Activated CD8-positive, alpha-beta T cell treated with anti-CD3 and anti-CD28 coated beads, Interleukin-2, amount 10 ng/mL, durations not matched to agents 7 days and 5 days (primary cell): ENCODE measurements at places on chromosomes 4 and X. TPM values are rescaled to one million over a fixed set of nuclear protein-coding genes. Genes with fewer than 3 reads are reported as not detected.

Gene IL13RA2
- total RNA-seq: not detected

Gene CNGA1
- not detected for total RNA-seq

Gene SHISA3
- total RNA-seq: 0.50 TPM

Gene F8A2
- not detected for total RNA-seq

Gene PAGE4
- total RNA-seq: not detected

Gene NPNT
- not detected for total RNA-seq

GRCh38 chrX:99353412-99353811, 1056.7 kb downstream of the PCDH19 start:
- H3K4me3 ChIP-seq: no peak overlapping the region
- no peaks in the 10 kb centered on the region for H3K27me3 ChIP-seq
- no peak for DNase-seq
- H3K36me3 ChIP-seq: no peaks in the 10 kb centered on the region
- no peaks in the 10 kb centered on the region for H3K4me1 ChIP-seq

GRCh38 chr4:110309675-110310074, 111.3 kb upstream of the ELOVL6 start:
- H3K27me3 ChIP-seq: peaks cover 13% of the 10 kb centered on the region
- H3K36me3 ChIP-seq: no peaks in the 10 kb centered on the region
- no peak for DNase-seq
- H3K27ac ChIP-seq: no peak overlapping the region
- no peaks in the 10 kb centered on the region for H3K4me1 ChIP-seq
- no peak overlapping the region for H3K4me3 ChIP-seq

DNA sequence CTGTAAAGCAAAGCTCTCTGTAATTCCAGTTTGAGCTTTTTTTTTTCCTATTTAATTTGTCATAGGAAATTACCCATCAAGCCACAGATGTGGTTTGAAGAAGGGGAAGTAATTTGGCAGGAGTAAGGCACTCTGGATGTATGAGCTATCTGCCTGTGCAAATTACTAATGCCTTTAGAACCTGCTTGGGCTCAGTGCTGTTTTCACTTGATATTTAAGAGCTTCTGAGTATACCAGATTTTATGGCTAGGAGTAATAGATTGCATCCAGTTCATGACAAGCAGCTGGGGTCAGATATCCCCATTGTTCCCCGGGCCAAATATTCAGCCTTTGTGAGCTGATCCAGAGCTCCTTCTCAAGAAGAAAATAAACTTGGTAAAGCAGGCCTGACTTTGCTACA, 89.1 kb downstream of the DCAF8L2 start:
- no peaks in the 10 kb centered on the region for H3K36me3 ChIP-seq
- no peak for DNase-seq
- H3K27me3 ChIP-seq: no peaks in the 10 kb centered on the region
- H3K4me3 ChIP-seq: no peak overlapping the region

DNA sequence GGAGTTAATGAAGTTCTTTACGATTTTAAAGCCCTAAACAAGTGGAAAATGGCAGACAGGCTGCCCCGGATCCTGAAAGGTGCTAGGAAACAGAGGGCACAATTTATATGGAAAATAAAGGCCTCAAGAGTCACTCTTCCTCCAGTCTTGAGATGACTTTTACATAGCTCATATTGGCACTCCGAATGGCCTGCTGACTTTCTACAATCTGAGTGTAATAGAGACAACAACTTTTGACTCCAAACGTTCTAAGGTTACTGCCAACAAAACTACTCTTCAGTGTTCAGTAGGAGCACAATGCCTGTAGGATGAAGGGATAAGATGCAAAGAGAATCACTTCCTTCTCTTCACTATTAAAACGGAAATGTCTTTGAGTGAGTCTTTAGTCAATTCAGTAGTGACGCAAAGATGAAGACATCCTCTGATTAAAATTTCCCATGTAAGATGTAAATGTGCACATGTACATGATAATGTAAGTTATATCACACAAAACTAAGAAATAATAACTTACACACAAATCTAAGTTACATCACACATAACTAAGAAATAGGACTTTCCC, 40.5 kb downstream of the VEGFC start:
- H3K27me3 ChIP-seq: no peaks in the 10 kb centered on the region
- H3K27ac ChIP-seq: no peak overlapping the region
- no peaks in the 10 kb centered on the region for H3K36me3 ChIP-seq
- no peak overlapping the region for H3K4me3 ChIP-seq
- no peaks in the 10 kb centered on the region for H3K4me1 ChIP-seq

DNA sequence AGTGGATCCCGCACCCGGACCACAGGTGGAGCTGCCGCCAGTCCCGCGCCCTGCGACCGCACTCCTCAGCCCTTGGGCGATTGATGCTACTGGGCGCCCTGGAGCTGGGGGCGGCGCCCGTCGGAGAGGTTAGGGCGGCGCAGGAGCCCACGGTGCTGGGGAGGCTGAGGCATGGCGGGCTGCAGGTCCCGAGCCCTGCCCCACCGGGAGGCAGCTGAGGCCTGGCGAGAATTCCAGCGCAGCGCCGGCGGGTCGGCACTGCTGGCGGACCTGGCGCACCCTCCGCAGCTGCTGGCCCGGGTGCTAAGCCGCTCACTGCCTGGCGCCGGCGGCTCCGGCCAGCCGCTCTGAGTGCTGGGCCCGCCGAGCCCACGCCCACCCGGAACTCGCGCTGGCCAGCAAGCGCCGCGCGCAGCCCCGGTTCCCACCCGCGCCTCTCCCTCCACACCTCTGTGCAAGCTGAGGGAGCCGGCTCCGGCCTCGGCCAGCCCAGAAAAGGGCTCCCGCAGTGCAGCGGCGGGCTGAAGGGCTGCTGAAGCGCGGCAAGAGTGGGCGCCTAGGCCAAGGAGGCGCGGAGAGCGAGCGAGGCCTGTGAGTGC, 1256.5 kb downstream of the STIM2 start:
- no peaks in the 10 kb centered on the region for H3K4me1 ChIP-seq
- no peak overlapping the region for H3K27ac ChIP-seq
- no peaks in the 10 kb centered on the region for H3K36me3 ChIP-seq
- no peak overlapping the region for H3K4me3 ChIP-seq
- DNase-seq: no peak
- no peaks in the 10 kb centered on the region for H3K27me3 ChIP-seq

DNA sequence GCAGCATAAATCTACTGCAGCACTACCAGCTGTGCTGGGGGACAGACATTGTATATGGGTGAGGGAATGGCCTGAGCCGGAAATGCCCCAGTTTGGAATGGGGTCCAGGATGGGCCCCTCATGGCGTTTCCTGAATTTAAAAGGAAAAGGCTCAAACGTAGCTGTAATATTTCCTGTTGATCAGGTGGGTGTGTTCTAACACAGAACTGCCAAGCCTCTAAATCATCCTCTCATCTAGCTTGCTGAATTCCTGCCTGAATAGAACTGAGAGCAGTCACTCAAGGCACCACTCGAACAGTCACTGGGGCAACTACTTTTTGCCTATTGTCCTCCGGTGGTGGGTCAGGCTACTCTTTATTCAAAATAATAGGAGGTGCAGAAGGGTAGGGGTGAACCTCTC, 28.7 kb downstream of the ADH6 start:
- H3K36me3 ChIP-seq: no peaks in the 10 kb centered on the region
- no peak overlapping the region for H3K27ac ChIP-seq
- no peaks in the 10 kb centered on the region for H3K4me1 ChIP-seq
- no peak for DNase-seq

GRCh38 chr4:120667102-120667501, 255.4 kb downstream of the PRDM5 start:
- no peak for DNase-seq
- no peak overlapping the region for H3K27ac ChIP-seq
- H3K27me3 ChIP-seq: no peaks in the 10 kb centered on the region
- H3K4me3 ChIP-seq: no peak overlapping the region

GRCh38 chr4:159206427-159206871, 103.6 kb downstream of the RAPGEF2 start:
- H3K27me3 ChIP-seq: no peaks in the 10 kb centered on the region
- H3K27ac ChIP-seq: peak overlapping the region; percentile 53
- H3K4me1 ChIP-seq: peaks cover 27% of the 10 kb centered on the region
- H3K36me3 ChIP-seq: no peaks in the 10 kb centered on the region
- DNase-seq: peak; percentile 33
- H3K4me3 ChIP-seq: peak overlapping the region; percentile 42

GRCh38 chr4:25913056-25913850, 767 bp upstream of the SMIM20 start:
- peaks cover 18% of the 10 kb centered on the region for H3K4me1 ChIP-seq
- H3K27me3 ChIP-seq: no peaks in the 10 kb centered on the region
- peak overlapping the region; percentile 81 for H3K4me3 ChIP-seq
- DNase-seq: peak; percentile 47
- peak overlapping the region; percentile 96 for H3K27ac ChIP-seq
- H3K36me3 ChIP-seq: no peaks in the 10 kb centered on the region

GRCh38 chrX:102744307-102744706, 23.8 kb downstream of the GPRASP3 start:
- DNase-seq: no peak
- H3K36me3 ChIP-seq: no peaks in the 10 kb centered on the region
- H3K27me3 ChIP-seq: no peaks in the 10 kb centered on the region
- H3K4me3 ChIP-seq: no peak overlapping the region
- no peak overlapping the region for H3K27ac ChIP-seq

DNA sequence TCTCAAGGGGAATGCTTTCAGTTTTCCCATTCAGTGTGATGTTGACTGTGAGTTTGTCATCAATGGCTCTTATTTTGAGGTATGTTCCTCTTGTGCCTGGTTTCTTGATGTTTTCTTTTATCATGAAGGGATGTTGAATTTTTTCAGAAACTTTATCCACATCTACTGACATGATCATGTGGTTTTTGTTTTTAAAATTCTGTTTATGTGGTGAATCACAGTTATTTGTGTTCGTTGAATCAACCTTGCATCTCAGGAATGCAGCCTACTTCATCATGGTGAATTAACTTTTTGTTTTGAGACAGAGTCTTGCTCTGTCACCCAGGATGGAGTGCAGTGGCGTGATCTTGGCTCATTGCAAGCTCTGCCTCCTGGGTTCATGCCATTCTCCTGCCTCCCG, 263.1 kb upstream of the KLF3 start:
- H3K4me3 ChIP-seq: no peak overlapping the region
- DNase-seq: no peak
- H3K36me3 ChIP-seq: no peaks in the 10 kb centered on the region
- H3K27me3 ChIP-seq: no peaks in the 10 kb centered on the region

- no peak overlapping the region for H3K4me3 ChIP-seq
- no peaks in the 10 kb centered on the region for H3K36me3 ChIP-seq
- no peak for DNase-seq
- H3K27me3 ChIP-seq: peaks cover 8% of the 10 kb centered on the region
These were observed 95.9 kb downstream of the EGF start for GRCh38 chr4:110008540-110008939.

- H3K4me1 ChIP-seq: no peaks in the 10 kb centered on the region
- no peak overlapping the region for H3K27ac ChIP-seq
- H3K4me3 ChIP-seq: no peak overlapping the region
- H3K36me3 ChIP-seq: peaks cover 3% of the 10 kb centered on the region
- peaks cover 2% of the 10 kb centered on the region for H3K27me3 ChIP-seq
These were observed 66.3 kb upstream of the GAB1 start for GRCh38 chr4:143270256-143270838.

- no peak overlapping the region for H3K27ac ChIP-seq
- no peaks in the 10 kb centered on the region for H3K27me3 ChIP-seq
- H3K4me1 ChIP-seq: no peaks in the 10 kb centered on the region
- DNase-seq: no peak
These were observed 73.3 kb downstream of the MTMR1 start for GRCh38 chrX:150766351-150767044.

DNA sequence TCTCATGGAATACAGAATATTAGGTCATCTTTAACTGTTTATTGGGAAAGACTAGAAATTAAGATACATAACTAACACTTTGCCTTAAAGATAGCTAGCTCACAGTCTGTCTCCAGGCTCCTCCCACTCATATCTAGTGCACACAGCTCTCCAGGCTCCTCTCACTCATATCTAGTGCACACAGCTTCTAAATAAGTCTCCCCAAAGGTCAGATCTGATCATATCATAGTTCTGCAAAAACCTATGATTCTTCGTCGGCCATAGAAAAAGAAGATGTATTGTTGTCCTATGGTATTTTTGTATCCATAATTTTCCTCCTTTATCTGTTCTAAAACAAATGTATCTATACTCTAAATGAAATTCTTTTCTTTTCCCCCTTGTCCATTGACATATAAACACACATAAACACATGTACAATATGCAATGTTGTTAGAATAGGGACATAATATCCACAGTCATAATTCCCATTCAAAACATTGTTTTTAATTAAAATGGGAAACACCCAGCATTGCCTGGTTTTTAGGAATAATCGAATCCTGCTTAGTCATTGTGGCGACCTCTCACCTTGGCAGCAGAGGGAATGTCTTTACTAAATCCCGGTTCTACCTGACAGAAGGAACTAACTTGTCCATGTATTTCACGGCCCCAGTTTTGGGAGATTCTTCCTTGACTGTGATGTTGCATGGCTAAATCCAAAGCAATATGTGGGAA, 1282.0 kb downstream of the PCDH7 start:
- no peaks in the 10 kb centered on the region for H3K27me3 ChIP-seq
- H3K4me3 ChIP-seq: no peak overlapping the region
- H3K27ac ChIP-seq: no peak overlapping the region
- H3K36me3 ChIP-seq: no peaks in the 10 kb centered on the region

DNA sequence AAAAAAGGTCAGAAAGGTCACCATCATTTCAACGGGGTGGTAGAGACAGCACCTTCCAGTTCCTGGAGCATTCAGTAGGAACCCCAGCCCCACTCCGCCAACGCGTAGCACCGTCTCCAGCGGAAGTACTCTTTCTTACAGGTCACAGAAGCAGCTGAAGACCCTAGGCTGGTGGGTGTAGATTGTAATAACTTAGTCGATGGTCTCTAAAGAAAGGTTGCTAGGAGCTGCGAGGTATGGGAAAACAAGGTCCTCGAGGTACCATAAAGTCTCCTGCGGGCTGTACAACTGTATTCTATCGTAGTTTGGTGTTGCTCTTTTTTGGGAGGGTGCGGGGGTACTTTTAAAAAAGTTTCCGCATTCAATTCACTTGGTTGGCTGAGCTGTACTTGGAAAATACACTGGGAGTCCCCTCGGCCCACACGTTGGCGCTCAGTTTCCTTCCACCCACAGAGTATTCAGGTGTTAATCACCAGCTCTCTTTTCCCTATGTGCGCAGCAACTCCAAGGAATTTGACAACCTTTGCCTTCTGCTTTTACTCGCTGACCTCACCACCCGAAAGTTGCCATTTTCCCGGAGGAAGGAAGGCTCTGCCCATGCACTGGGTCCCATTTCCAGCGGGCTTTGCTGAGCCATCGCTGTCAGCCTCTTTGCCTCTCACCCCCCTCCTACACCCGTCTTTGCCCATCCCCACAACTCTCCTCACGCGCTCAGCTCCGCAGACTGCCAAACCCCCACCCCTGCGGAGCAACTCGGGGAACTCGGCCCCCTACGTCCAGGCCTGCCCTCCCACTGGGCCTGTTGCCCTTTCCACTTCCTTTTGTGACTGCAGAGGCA, 4.8 kb upstream of the SOX3 start:
- no peak overlapping the region for H3K27ac ChIP-seq
- no peaks in the 10 kb centered on the region for H3K36me3 ChIP-seq
- DNase-seq: no peak
- H3K4me3 ChIP-seq: no peak overlapping the region

DNA sequence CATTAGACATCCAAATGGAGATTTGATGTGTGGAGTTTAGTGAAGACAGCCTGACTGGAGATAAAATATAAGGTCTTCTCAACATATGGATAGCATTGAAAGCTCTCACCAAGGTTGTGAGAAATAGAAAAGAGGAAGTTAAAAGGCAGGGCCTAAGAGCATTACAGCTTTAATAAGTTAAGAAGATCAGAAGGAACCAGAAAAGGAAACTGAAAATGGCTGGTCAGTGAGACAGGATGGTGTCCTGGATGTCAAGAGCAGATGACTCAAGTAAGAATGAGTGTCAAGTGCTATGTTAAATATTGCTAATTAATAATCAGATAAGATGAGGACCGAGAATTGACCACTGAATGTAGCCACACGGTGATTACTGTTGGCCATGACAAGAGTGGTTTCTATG, 642.9 kb downstream of the STPG2 start:
- no peaks in the 10 kb centered on the region for H3K27me3 ChIP-seq
- DNase-seq: no peak
- no peak overlapping the region for H3K27ac ChIP-seq
- no peak overlapping the region for H3K4me3 ChIP-seq
- H3K36me3 ChIP-seq: no peaks in the 10 kb centered on the region
- no peaks in the 10 kb centered on the region for H3K4me1 ChIP-seq
